A549 (cell line): ENCODE measurements at places on chromosomes 5 and 9. TPM values are rescaled to one million over a fixed set of nuclear protein-coding genes. Genes with fewer than 3 reads are reported as not detected.

The ANKH gene
- 11.7 to 13.8 TPM (median 13.3 TPM) in 3 replicates for polyA plus RNA-seq

DNA sequence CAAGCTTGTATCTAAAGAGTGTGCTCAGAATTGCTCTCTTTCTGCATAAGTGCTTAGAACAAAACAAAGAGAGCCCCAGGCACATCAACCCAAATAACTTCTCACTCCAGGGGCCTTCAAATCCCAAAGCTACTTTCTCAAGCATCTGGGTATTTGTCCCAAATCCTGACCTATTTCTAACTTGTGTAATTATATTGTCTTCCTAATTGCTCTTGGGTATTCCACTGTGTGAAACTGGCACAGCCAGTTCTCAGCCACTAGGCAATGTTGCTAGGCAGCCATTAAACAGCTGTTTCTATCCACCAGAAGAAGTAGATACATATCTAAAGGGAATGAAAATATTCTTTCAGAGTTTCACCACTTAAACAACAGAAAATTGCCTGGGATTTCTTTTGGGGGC lies 198.8 kb downstream of the PRELID2 start:
- no peak for DNase-seq

DNA sequence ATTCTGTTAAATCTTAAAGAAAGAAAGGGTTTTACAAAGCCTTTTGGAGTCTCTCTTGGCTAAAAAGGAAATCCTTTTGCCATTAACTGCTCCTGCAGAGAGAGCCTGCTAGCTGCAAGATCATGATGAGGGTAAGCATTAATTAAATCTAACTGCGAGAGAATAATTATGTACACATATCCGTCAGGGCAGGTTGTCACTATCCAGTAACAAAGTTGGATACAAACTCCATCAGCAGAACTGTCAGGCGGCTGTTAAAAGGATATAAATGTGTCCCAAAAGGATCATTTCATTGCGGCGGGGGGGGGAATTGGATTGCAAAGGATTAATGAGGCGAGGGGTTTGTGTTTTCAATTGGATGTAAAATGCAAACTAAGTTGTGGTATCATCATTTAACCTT lies 289.3 kb downstream of the ASTN2 start:
- no peak for DNase-seq

DNA sequence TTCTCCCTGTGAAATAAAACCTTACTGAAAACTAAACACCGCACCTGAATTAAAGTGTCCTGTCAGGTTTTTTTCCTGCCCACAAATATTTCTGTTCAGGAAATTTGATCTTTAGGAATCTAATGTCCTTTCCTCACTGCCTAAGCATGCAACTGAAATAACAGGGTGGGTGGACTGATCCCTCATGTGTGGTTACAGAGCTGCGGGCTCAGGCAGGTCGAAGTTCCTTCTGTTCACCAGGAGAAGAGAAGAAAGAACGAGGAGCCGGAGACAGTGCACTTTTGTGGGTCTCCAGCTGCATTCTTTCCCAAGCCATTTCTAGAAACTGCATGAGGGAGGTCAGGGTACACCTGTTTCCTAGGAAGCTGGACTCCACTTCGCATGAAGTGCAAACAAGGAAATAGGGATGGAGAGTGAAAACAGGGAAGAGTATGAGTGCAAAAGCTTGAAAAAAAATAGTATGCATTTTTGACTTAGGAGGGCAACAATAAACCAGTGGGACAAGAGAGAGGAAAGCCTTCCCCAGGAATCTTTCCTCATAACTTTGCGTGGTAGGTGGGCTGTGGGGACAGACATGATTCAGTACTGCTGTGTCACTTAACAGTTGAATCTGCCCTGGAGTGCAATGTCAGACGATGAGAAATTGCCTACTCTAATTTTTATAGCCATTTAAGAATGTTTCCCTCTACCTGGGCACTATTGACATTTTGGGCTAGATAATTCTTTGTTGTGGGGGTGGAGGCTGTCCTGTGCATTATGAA lies 60.3 kb downstream of the GCNT1 start:
- DNase-seq = no peak

GRCh38 chr5:30392897-30393296 lies 800.6 kb upstream of the CDH6 start:
- no peak for DNase-seq

- no peak for DNase-seq
These were observed 24.9 kb downstream of the SMAD5 start for GRCh38 chr5:136157514-136157913.

- DNase-seq = no peak
These were observed 69.2 kb upstream of the PLPP6 start for GRCh38 chr9:4592886-4593285.

- DNase-seq = no peak
These were observed 28.7 kb downstream of the CAMSAP1 start for GRCh38 chr9:135878528-135879236.
